ENCODE measurements at places on chromosomes 3 and 15. TPM values are rescaled to one million over a fixed set of nuclear protein-coding genes. Genes with fewer than 3 reads are reported as not detected.

GRCh38 chr3:153192327-153192726, 30.3 kb downstream of the RAP2B start:
- no peak for DNase-seq

DNA sequence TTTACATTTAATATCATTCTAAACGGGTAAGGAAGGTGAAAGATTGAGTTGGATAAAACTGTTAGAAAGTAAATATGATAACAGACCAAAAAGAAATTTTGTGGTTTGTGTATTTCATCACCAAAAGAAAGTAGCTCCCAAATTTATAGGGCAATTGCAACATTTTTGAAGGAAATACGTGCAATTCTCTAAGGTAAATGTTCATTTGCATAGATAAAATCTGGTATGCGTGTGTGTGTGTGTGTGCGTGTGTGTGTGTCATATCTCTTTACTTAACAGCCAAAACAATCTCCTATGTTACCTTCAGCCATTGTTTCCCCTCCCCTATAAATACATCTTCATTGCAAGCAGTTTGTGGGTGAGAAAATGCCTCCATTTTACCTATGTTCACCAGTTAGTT, 208.4 kb downstream of the TNIK start:
- DNase-seq, result no peak

GRCh38 chr3:187741403-187742350, 3.6 kb downstream of the BCL6 start:
- DNase-seq, result peak; percentile 76

- DNase-seq, result peak; percentile 92
These were observed 4.4 kb upstream of the CLDN11 start for GRCh38 chr3:170414202-170414663.

GRCh38 chr3:2653706-2654105, 456.5 kb downstream of the IL5RA start:
- peak; percentile 8 for DNase-seq

DNA sequence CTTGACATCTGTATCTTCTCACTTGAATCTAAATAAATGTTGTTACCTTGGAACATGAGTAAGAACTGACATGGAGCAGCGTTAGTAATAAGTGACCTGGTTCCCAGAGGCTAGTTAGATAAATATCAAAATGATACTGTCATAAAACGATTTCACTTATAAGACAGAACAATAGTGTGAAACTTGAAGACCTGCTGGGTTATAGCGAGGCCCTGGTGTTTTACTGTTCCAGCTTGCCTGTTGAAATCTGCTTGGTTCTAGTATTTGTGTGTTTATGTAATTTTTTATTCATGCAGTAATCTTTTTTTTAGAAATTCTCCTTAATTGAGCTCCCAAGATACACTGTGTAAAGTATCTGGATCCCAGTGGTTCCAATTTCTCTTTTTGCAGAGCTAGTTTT, 129.4 kb downstream of the CACNA2D3 start:
- no peak for DNase-seq

DNA sequence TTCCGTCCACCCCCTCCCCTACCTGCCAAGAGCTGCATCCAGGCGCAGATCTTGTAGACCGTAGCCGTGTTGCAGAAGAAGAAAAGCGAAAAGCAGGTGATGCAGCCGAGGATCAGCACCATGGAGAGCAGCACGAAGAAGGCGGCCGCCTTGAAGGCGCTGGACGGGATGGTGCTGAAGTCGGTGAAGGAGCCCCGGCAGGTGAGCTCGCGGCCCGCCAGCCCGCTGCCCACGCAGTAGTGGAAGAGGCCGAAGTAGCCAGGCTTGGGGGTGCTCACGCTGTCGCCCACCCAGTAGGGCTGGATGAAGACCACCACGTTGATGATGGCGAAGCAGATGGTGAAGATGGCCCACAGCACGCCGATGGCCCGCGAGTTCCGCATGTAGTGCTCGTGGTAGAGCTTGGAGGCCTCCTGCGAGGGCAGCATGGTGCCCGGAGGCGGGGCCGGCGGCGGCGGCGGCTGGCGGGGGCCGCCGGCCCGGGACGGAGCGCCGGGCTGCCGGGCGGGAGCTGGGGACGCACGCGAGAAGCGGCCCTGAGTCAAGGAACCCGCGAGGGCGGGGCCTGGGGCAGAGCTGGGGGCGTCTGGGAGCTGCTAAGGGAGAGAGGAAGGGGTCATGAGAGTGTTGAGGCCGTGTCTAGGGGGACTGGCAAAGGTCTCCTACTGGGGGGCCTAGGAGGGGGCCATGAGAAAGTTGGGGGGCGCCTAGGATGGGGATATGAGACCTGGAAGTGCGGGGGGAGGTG, 1.2 kb downstream of the LHFPL4 start:
- DNase-seq, result peak; percentile 42

GRCh38 chr3:87895983-87896382, 162.8 kb downstream of the CGGBP1 start:
- no peak for DNase-seq

ZNF639 gene
- total RNA-seq, result 59.1 TPM

DNA sequence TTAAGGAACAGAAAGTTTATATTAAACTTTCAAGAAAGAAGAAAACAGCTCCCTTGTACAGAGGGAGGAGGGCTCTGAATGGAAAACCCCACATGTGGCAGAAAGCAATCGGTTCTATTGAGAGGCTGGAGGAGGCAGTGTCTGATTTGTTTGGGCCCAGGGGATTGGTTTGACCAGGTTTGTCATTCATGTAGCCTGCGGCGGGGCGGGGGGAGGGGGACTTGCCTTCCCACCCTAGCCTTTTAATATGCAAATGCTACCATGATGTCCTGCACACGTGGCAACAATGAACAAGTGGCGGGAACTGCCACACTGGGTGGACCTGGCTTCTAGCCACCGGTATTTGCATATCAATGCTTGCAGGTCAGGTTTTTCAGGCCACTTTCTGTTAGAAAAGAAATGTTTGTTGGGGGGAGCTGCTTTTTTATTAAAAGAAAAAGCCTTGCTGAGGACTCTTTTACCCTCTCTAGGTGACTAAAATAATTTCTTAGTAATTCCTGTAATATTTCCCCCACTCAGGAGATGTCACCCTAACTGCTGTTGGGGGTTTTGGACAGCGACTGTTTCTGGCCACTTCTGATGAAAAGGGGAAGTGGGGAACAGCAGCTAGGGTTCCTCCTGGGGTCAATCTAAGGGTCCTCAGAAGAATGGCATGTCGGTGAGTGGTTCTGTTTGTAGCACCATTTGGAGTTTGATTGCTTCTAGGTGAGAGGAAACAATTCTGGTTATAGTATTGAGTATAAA, 691.2 kb downstream of the TBL1XR1 start:
- no peak for DNase-seq

DNA sequence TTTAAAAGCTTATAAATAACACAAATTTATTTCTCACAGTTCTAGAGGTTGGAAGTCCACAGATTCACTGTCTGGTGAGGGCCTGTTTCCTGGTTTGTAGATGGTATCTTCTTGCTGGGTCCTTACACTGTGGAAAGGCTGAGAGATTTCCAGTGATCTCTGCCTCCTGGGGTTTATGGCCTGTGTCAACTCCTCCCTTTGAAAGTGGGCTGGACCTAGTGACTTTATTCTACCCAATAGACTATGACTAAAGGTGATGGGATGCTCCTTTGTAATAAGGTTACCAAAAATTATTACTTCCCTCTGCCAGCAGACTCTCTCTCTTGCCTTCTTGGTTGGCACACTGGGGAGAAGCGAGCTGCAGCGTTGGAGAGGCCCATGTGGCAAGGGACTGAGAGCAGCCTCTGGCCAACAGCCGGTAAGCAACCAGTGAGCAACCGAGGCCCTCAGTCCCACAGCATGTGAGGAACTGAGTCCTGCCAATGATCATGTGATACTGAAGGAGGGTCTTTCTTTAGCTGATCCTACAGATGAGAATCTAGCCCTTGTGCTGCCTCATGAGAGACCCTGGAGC, 14.0 kb upstream of the COPG1 start:
- no peak for DNase-seq

DNA sequence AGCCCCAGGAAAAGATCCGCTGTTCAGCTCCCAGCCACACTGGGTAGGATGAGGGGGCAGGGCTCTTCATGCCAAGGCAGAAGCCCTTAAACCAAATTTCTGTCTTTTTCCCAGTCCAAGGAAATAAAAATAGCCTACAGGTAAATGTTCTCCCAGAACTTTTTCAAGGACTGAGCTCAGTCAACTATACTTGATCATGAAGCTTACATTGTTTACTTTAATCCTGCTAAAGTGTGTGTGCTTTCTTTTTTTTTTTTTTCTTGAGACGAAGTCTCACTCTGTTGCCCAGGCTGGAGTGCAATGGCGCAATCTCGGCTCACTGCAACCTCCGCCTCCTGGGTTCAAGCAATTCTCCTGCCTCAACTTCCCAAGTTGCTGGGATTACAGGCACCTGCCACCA, 17.9 kb downstream of the CLDN18 start:
- DNase-seq, result no peak

DNA sequence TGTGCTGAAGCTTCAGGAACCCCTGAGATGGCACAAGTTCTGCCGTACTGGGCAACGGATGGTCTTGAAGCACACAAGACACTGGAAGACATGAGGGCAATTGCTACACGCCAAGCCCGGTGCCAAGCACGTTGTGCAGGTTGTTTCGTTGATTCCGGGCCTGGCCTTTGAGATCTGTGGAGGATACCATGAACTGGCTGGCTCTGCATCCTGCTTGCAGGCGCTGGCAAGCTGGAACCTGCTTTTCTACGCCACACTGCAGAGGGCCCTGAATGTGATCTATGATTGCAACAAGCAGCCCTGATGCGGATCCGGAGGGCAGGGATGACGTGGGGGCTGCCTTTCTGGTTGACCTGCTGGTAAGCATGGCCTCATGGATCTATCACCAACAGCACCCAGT, 262.5 kb upstream of the ATP10A start:
- DNase-seq, result no peak

IL5RA gene
- total RNA-seq, result not detected
